ENCODE measurements at places on chromosomes 5 and 9. TPM values are rescaled to one million over a fixed set of nuclear protein-coding genes. Genes with fewer than 3 reads are reported as not detected.

Gene NPR3
- 43.4 TPM for total RNA-seq

Gene ACOT12
- total RNA-seq, result 1.1 TPM

Gene GPR151
- not detected for total RNA-seq

Gene PCDHB8
- 0.26 TPM for total RNA-seq

Gene SLC36A2
- total RNA-seq, result not detected

Gene C9orf50
- 0.26 TPM for total RNA-seq

Gene ORM2
- not detected for total RNA-seq

Gene CCL19
- not detected for total RNA-seq

Gene ANXA2R
- 1.8 TPM for total RNA-seq

Gene WDR36
- 69.1 TPM for total RNA-seq
